Stimulated activated CD4-positive, alpha-beta T cell treated with anti-CD3 and anti-CD28 coated beads, Interleukin-4, amount 100 ng/mL, for 48 hours (primary cell): ENCODE measurements at places on chromosomes 6 and 20.
A peak's percentile ranks its signal among the peaks of the same experiment; 100 is the strongest.

DNA sequence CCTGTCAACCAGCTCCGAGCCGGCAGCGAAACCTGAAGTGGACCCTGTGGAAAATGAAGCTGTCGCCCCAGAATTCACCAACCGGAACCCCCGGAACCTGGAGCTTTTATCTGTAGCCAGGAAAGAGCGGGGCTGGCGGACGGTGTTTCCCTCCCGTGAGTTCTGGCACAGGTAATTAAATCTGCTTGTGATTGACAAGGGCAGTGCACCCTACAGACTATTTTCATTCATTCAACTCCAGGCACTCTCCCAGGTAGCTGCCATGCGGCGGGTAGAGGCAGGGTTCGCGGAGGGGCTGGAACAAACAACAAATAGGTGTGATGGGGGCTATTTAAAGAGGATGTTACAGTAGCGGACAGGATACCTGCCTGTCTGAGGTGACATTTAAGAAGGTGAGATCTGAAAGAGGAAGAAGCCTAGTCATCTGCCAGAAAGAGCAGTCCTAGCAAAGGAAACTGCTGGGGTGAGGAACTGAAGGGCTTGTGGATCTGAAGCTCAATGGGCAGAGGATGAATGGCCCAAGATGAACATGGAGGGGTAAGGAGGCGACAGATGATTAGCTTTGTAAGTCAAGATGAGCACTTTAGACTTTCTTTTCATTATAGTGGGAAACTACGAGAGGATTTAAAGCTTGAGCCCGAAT lies 810 bp downstream of the MRPL18 start:
- no peak for DNase-seq

GRCh38 chr20:9011121-9011520 lies 57.8 kb upstream of the PLCB4 start:
- no peak for DNase-seq

- no peak for DNase-seq
Measured at GRCh38 chr6:156816505-156816904, 39.3 kb downstream of the ARID1B start.

GRCh38 chr20:49505518-49505917 lies 23.1 kb upstream of the KCNB1 start:
- no peak for DNase-seq

DNA sequence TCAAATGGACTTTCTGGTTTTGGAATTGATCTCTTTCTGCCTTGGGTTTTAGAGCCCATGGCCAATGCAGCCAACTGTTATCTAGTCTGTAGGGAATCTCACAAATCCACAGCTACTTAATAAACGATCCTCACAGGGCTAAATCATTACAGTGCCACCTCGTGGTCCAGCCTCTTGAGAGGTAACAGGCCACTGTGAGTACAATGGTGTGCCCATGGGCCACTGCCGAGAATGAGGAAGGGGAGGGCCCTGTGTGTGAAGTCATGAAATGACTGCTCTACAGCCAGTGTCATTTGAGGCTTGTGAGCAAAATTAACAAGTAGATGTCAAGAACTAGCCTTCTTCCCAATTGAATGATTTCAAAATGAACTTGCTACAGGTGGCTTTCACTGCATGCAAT lies 54.3 kb upstream of the GMPR start:
- no peak for DNase-seq

GRCh38 chr6:21604081-21604480 lies 10.5 kb downstream of the SOX4 start:
- DNase-seq: no peak

- no peak for DNase-seq
Measured at GRCh38 chr20:46423882-46424482, 17.6 kb upstream of the ELMO2 start.

DNA sequence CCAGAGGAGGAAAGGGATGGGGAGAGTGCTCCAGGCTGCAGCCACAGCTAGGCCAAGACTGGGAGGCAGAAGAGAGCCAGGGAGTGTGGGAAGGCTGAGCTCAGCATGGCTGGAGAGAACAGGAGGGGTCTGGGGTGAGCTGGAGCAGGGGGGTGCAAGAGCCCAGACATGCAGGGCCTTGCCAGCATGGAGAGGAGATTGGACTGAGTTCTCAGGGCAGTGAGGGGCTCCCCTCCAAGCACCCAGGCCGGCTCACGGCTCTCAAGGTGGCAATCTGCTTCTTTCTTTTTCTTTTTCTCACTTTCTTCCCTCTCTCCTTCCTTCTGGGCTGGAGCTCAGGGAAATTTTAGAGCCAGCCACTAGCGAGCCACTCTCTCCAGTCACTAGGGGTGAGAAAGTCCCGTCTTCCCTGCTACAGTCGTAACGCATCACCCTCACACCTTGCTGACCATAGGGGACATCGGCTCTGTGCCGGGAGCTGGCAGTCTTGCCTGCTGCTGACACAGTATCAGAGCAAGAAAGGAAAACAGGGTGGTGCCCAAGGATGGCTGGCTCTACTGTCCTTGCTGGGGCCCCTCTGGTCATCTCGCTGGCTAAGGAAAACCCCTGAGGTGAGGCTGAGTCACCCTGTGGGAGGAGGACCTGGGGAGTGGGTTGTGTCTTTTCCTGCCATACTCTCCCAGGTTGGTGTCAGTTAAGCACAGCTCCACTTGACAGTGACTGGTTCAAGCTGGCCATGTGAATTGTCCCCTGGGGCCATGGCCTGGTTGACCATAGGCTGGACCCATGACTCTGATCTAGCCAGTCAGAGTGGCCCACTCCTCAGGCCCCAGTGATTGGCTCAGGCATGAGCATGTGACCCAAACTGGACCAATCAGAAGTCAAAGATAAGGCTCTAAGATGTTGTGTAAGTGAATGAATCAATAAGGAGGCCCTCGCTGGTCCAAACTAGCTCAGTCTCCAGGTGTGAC lies 135.1 kb upstream of the PMEPA1 start:
- DNase-seq: no peak

DNA sequence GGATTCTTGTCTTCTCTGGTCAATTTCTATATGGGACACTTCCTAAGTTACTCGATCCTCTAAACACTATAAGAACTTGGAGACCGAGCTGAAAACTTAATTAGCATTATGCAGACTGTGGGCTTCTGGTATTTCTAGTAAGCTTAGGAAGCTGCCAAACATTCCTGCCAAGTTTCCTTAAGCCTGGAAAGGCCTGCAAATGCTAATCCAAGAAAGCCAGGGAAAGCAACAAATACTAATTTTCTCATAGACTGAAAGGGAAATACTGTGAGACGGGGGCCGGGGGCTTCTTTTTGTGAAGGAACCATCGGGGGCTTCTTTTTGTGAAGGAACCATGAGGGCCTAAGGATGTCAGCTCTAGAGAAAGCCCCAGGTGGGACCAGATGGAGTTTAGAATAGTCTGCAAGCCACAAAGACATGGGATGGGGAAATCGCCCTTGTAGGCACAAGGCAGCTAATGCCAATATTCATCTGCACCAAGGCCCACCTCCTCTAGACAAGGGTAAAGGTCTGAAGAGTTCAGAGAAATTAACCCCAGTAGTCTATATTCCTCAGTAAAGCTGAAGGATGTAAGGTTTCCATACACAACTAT lies 332.4 kb upstream of the PRDM1 start:
- no peak for DNase-seq

DNA sequence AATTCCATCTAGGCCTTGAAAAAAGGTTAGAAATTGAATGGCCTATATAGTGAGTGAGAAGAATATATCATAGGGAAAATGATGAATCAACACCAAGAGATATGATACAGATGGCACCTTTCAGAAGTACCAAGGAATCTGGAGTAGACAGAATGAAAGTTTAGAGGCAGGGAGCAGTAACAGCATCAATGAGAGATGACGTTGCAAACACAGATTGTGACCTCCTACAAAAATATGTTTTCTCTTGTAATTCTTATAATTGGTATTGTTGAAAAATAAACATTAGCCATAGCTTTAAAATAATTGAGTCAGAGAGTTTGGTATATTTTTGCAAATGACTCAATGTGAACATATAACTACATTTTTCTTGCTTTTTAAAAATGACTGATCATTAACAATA lies 1223.1 kb upstream of the GJE1 start:
- no peak for DNase-seq

DNA sequence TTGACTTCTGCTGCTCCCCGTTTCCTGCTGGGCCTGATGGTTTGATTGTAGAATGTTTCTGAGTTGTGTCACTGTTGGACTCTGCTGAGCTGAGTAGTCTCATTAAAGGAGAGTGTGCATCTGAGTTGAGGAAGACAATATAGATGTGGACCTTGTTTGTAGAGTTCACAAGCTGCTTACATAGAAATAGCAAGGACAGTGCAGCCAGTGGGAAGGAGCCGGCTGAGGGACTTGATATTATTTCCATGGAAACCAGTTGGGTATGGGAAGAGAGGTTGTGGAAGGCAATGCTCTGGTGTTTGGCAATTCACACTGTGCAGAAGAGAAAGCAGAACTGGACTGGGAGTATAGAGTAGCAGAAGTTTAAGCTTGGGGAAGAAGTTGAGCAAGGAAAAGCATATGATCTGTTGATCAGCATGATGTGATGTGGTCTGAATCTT lies 14.8 kb downstream of the IGF2R start:
- DNase-seq: no peak

DNA sequence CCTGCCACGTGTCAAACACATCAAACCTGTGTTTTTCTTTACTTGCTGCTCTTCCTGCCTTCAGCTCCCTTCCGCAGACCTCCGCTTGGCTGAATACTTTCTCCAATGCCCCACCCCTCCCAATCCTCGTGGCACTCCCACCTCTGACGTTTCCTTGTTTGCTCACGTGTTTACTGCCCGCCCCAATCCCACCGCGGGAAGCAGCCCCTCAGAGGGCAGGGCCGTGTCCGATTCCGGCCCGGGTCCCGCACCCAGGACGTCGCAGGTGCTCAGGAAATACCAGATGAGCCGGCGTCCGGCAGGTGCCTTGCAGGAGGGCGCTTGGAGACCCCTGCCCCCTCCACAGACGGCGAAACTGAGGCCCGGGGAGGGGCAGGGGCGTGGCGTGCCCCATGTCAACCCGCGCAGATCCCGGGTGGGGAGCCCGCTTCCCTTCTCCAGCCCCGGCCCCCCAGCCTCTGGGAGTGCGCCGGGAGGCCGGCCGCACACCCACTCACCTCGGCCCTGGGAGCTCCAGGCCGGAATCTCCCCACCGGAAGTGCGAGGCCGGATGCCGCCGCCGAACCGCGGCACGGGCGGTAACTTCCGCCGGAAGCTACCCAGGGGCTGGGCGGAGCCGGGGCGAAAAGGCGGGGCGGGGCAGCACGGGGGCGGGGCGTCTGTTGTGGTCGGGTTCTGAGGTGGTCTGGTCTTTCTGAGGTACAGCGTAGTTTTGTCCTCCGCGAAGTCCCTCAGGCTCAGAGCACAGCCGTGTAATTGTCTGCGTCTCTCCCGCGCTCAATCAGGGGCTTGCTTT lies 42.3 kb downstream of the ELMO2 start:
- peak; percentile 83 for DNase-seq

DNA sequence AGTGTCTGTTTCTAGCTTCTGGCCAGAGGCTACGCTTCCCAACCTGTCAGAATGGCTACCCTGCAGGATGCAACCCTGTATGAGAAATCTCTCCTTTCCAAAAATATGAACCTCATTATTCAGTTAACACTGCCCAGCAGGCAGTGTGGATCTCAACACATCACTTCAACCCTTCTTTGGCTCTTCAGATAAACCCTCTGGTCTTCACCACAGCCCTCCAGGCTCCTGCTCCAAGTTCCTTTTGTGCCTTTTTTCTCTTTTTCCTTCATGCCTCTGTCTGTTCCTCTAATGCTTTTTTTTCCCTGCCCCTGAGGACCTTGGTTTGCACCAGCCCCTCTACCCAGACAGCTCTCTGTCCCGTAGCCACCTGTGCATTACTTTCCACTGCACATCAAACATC lies 207.4 kb downstream of the MYLK4 start:
- no peak for DNase-seq

- peak; percentile 12 for DNase-seq
Measured at GRCh38 chr6:57221191-57221935, 744 bp downstream of the RAB23 start.
